ENCODE measurements at places on chromosomes 3 and 15. TPM values are rescaled to one million over a fixed set of nuclear protein-coding genes. Genes with fewer than 3 reads are reported as not detected.

DNA sequence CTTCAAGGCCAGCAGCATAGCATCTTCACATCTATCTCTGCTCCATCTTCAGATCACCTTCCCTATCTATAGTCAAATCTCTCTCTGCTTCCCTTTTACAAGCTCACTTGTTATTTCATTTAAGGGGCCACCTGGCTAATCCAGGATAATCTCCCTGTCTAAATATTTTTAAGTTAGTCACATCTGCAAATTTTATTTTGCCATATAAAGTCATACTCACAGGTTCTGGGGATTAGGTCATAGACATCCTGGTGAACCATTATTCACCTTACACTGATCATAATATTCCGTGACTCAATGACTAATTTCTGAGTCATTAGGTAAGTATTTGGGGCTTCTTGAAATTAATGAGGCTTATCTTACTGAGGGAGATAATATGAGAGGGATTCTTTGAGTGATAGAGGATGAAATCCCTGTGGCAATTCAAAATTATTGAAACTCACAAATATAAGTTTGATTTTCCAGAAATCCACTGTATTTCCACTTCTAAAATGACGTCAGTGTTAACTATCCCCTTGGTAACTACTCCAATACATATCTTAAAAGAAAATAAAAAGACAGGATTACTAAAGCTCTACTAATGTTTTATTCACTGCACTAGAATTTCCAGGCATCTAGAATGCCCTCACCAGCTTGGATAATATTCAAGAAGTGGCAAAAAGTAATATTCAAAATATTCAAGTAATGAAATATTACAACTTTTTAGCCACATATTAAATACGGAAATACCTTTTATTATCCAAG is 93.7 kb upstream of the RBMS3 start:
- no peak for DNase-seq

The RAB6B gene
- not detected for total RNA-seq

GRCh38 chr15:78024883-78025282 is 52.6 kb downstream of the TBC1D2B start:
- DNase-seq = no peak

The ZNF80 gene
- 0.17 TPM for total RNA-seq

GRCh38 chr3:50320853-50321335 is 1.7 kb downstream of the HYAL2 start:
- peak; percentile 53 for DNase-seq

- DNase-seq = no peak
Observed at GRCh38 chr15:98964466-98965133, 43.0 kb downstream of the PGPEP1L start.

DNA sequence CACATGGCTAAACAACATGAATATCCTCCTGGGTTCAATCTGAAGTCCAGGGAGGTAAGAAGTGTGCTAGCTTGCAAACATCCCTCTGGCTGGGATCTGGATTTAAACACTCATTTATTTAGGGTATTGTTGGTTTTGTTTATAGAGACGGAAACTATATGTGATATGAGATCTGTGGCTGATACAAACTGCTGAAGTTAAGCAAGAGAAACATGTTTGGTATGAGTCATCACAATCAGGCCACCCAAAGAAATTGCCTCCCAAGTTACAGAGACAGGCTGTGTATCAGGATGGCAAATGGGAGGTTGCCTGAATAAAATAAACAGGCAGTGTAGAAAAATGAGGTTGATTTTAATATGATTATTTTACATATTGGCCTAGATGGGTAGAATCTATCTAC is 562.1 kb downstream of the IGSF11 start:
- no peak for DNase-seq

The FRG2C gene
- total RNA-seq = not detected

GRCh38 chr3:156334841-156335545 is 214.6 kb downstream of the KCNAB1 start:
- no peak for DNase-seq

GRCh38 chr15:78070049-78070700 is 7.3 kb downstream of the TBC1D2B start:
- DNase-seq = peak; percentile 70

GRCh38 chr3:144923046-144923775 is 951.6 kb downstream of the DIPK2A start:
- DNase-seq = no peak

All from CD4-positive, alpha-beta T cell (primary cell).